ENCODE measurements at places on chromosomes 12 and 14.
A peak's percentile ranks its signal among the peaks of the same experiment; 100 is the strongest.

- DNase-seq = no peak
Observed at GRCh38 chr12:126355346-126355745, 1290.1 kb downstream of the AACS start.

DNA sequence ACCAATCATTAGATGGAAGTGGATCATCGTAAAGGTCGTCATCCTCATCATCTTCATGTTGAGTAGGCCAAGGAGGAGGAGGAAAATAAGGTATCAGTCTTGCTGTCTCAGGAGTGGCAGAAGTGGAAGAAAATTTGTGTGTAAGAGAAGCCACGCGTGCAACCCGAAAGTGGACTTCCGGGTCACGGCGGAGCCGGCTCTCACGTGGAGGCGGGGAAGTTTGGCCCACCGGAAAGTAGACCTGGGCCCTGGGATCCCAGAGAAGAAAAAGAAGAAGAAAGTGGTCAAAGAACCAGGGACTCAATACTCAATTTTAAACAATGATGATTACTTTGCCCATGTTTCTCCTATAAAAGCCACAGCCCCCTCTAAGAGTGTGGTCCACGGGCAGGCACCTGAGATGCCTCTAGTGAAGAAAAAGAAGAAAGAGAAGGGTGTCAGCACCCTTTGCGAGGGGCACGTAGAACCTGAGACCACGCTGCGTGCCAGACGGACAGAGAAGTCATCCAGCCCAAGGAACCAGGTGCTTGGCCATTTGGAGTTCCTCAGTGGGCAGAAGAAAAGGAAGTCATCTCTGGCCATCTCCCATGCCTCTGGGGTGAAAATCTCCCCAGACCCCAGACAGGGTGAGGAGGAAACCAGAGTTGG lies 365.8 kb downstream of the BCAT1 start:
- no peak for DNase-seq

GRCh38 chr12:104355630-104356029 lies 52.1 kb downstream of the EID3 start:
- DNase-seq = no peak

DNA sequence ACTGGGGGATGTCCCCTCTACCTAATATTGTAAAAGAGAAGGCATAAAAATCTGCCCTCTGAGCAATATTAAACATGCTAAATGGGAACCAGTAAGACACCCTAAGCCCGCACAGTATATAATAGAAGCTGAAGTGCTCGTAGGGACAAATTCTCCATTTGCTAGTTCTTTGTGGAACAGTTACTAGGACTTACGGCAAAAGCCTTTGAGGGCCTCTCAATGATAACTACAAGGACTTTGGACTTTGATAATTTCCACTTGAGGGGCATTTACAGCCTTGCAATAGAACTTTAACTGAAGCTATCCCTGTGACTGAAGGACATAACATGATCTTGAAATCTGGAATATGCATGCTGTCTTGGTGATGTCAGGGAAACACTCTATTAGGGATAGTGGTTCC lies 111.5 kb upstream of the IFNG-AS1 start:
- DNase-seq = no peak

DNA sequence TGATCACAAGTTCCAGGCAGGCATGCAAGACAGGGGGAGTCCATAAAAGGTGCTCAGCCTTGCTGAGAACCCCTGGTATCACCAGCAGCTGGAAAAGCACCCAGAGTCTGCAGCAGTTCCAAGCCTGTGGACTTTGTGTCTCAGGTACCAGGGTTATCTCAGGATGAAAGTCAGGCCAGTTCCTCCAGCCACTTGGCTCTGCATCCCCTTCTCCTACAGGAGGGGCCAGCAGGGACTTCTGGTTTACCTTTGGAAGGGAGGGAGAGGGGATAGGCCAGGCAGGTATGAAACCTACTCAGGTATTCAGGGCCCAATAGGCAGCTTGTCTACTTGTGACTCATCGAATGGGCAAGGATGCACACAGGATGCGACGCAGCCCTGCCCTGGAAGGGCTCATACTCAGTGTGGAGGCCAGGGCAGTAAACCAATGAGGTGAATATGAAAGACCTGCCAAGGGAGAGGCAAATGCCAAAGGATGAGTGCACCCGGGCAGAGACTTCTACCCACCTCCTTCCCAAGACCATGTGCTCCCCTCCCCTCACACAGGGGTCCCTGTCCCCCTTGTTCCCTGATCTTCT lies 148.2 kb downstream of the SLC38A6 start:
- DNase-seq = no peak

- DNase-seq = peak; percentile 51
Observed at GRCh38 chr14:34258318-34258717, 203.7 kb downstream of the SPTSSA start.

- DNase-seq = no peak
Observed at GRCh38 chr14:32081901-32082300, 4.8 kb downstream of the ARHGAP5 start.

- peak; percentile 88 for DNase-seq
Observed at GRCh38 chr12:94644141-94644979, 6.0 kb downstream of the TMCC3 start.

- no peak for DNase-seq
Observed at GRCh38 chr14:78614593-78614992, 444.4 kb downstream of the NRXN3 start.

GRCh38 chr12:7108003-7108795 lies 815 bp downstream of the C1RL start:
- DNase-seq = peak; percentile 56

DNA sequence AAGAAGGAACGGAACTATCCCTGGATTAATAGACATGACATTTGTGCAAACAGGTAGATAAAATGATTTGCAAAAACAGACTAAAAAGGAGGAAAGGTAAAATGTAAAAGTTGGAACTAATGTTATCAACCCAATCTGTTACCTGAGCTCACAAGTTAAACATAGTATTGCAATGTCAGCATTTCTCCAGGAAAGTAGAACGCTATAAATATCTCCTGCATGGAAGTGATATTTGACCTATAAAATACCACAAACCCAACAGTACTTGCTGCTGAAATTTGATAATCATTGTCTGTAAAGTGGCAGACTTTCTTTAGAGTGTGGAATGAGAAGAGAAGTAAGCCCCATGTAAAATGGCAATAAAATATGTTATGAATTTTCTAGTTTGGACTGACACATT lies 1435.7 kb downstream of the LRFN5 start:
- DNase-seq = no peak

DNA sequence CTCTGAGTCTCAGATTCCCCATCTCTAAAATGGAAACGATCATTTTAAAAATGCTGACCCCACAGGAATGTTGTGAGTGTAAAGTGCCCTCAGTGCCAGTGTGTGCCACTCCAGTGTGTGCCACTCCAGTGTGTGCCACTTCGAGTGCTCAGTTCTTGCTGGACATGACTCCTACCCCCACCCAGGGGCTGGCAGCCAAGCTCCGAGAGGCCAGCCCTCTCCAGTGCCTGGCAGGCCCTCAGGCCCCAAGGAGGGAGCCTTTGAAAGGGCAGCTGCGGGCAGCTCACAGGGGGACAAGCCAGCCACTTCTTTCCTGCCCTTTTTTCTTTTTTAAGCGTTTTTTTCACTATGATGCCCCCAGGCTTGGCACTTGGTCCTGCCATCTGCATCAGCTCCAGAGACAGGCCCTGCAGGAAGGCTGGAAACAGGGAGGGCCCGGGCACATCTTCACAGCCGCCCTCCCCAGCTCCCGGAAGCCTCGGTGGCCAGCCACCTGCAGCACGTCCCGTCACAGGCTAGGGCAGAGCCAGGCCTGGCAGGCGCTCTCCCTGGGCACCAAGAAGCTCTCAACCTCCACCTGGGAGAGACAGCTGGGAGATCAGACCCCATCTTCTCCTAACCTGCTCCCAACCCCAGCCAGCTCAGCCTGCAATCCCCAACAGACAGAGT lies 29.8 kb downstream of the NCOR2 start:
- no peak for DNase-seq

DNA sequence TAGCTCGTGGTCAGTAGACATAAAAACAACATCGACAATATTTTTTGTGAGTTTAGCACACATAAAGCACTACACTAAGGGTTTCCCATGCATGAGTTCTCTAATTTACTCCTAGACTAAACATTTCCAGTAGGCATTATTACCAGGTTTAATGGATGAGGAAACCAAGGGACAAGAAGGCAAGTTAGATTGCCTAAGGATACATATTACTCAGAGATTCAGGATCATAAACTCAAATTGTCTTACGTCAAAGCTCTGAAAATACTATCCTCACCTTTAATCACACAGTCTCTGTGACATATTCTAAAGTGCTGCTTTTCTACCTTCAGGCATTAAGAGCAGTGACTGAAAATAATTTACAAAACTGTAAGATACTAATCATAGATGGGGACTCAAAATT lies 655.3 kb downstream of the SLC16A7 start:
- DNase-seq = no peak

- peak; percentile 16 for DNase-seq
Observed at GRCh38 chr14:64388533-64389285, 556 bp downstream of the MTHFD1 start.

DNA sequence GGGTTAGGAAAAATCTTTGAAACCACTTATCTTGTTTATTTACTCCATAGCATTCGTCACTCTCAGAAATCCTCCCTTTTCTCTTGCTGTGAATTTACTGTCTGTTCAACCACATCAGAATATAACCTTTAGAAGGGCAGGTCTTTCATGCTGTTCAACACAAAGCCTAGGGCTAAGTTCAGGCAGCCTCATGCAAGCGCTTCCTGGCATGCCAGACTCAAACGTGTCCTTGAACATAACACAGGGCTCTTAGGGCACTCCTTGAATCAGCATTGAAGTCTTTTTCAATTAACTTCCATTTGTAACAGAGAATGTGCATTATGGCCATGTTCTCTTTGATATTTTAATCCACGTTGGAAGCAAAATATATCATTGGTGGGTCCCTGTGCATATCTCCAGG lies 377.7 kb downstream of the GLT1D1 start:
- no peak for DNase-seq

GRCh38 chr14:106039400-106039799 lies 513.0 kb downstream of the TMEM121 start:
- DNase-seq = peak; percentile 1

DNA sequence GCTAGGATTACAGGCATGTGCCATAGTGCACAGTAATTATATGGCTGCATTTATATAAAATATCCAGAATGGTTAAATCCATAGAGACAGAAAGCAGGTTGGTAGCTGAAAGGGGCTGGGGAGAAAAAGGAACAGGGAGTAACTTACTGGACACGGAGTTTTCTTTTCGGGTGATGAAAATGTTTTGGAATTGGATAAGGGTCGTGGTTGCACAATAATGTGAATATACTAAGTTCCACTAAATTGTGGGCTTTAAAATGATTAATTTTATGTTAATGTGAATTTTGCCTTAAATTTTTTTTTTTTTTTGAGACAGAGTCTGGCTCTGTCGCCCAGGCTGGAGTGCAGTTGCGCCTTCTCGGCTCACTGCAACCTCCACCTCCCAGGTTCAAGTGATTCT lies 70.1 kb upstream of the BDKRB2 start:
- no peak for DNase-seq

DNA sequence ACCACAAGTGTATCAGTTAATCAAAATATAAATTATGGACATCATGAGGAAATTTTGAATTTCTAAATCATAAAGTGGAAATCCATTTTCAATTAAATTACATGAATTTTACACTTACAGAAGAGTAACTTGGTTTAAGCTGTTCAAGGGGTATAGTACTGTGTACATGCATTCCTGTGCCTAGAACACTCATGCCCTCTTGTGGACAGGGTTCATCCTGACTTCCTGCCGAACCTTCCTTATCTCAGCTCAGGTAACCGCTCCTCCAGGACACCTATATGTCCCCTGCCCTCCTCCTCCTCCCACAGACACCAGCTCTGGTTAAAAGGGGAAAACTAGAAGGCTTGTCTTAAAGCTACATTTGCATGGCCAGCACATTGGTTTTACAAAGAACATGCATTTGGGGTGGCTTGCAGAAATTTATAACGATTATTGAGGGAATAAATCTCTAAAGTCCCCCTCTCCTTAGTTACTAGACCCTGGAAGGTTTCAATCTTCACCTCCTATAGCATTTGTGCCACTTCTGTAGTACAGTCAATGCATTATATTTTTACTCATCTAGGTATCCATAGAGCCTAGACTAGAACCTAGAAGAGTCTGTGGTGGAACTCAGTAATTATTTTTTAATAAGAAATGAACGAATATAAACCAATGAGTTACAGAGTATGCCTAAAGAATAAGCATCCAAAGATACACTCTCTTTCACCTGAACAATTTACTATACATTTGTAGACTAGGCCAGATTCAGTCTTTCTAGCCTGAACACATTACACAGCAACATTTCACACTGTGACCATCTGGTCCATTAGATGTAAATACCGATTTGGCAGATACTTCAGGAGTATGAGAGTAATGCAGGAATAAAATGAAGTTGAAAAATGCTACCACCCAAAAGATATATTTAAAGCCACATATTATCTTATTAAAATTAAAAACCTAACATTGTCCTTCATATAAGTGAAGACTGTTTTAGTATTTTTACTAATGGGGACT lies 345.6 kb downstream of the PAWR start:
- peak; percentile 47 for DNase-seq

DNA sequence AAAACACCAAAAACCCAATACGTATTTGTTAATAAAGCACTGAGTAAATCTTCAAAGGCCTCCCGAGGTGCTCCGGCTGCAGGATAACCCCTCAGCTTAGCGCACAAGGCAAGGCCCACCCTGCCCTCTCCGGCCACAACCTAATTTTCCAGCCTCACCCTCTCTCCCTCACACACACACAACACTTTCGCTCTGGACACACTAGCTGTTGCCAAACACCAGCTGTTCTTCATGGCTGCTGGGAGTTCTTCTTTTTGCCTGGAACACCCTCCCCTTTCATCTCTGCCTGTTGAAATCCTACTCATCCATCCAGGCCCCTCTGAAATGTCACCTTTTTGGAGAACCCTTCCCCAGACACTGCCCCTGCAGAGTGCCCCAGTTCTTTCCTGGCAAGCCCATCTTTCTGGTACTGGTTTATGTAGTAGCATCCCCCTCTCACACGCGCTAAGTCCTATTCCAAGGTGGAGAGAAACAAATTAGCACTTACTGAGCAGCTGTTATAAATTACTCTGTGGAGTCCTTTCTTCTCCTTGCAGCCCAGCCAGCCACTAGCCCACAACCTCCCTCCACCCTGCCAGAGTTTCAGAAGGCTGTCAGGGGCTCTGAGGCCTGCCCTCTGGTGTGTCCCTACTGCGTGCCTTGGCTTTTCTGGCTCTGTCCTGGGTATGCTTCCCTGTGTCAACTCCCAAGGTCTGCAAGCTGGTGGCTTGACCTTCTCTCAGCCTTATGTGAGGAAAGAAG lies 805 bp upstream of the CRACR2A start:
- DNase-seq = no peak

GRCh38 chr12:104358353-104359003 lies 54.9 kb downstream of the EID3 start:
- peak; percentile 41 for DNase-seq

DNA sequence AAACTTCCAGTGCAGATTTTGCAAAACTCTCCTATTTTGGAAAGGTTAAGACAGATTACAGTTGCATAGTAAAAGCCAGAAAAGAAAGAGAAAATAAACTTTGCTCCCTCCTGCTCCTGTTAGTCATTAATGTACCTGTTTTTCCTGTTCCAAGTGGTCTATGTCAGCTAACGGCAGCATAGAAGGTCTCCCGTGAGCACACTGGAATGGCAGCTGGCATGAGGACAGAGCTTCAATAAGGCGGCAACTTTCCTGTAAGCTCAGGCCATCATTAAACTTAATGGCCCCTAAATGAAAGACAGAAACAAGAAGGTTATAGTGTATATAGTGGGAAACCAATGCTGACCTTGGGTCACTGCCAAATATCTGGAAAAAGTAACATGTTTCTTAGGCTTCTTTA lies 16.0 kb downstream of the EIF2B2 start:
- DNase-seq = no peak

GRCh38 chr12:47862881-47863280 lies 41.9 kb downstream of the VDR start:
- DNase-seq = no peak

Measured in A172 (cell line).